ENCODE measurements at places on chromosomes 2 and 18.
A peak's percentile ranks its signal among the peaks of the same experiment; 100 is the strongest.

- no peak for DNase-seq
These were observed 269.0 kb upstream of the FBXO11 start for GRCh38 chr2:48175254-48175653.

DNA sequence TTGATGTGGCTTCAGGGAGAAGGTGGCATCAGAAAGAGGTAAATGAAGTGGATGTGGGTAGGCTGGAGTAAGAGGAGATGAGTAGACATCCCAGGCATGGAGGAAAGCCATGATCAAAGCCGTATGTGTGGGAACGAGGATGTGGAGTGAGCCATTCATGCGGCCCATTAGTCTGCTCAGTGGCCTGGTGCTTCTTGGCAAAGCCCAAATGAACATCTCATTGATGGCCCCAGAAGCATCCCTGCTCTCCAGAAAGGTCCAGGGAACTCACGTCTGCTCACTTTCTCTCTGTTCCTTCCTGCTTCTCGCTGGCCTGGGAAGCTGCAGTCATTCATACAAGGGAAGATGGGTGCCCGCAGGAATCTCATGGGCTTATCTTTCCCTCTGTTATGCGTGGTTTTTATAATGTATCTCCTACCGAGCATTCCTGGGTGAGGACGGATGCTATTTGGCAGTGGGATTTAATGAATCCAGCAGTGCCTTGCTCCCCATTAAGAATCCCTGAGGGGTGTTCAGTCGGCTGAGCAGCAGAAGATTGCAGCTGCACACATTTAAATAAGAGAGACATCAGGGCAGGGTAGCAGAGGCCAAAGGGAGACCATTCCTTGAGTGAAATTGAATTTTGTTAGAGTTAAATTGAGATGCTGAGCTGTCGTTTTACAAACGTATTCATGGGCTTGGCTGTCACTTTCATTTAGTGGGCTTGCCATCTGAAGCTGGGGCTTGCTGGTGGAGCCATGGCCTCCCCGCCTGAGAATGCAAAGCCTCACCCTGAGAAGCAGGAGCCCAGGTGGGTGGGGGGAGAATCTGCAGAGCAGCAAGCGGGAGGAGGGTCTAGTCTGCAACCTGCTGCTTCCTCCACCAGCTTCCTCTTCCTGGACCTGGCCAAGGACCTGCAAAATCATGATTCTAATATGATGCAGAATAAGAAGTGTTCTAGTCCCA lies 64.5 kb downstream of the LYPD1 start:
- no peak for DNase-seq

GRCh38 chr2:111620281-111620680 lies 263.7 kb downstream of the ANAPC1 start:
- DNase-seq: no peak

GRCh38 chr2:218026676-218027425 lies 24.1 kb upstream of the TNS1 start:
- DNase-seq: peak; percentile 33

- DNase-seq: no peak
These were observed 21.1 kb upstream of the IHH start for GRCh38 chr2:219081701-219082331.

- no peak for DNase-seq
These were observed 209.3 kb upstream of the SOX11 start for GRCh38 chr2:5482929-5483331.

- no peak for DNase-seq
These were observed 90.9 kb downstream of the GATA6 start for GRCh38 chr18:22260208-22260820.

DNA sequence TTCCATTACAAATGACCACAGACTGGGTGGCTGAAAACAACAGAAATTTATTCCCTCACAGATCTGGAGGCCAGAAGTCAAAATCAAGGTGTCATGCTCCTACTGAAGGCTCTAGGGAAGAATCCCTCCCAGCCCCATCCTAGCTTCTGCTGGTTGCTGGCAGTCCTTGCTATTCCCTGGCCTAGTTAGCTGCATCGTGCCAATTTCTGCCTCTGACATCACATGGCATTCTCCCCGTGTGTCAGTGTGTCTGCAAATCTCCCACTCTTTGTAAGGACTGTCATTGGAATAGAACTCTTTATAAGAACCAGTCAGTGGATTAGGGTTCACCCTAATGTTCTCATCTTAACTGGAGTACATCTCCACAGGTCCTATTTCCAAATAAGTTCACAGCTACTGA lies 30.5 kb upstream of the NCKAP5 start:
- DNase-seq: no peak

- no peak for DNase-seq
These were observed 129.3 kb downstream of the LNPK start for GRCh38 chr2:175872721-175873120.

- DNase-seq: no peak
These were observed 14.0 kb upstream of the ARID5A start for GRCh38 chr2:96522304-96523203.

GRCh38 chr2:174074831-174075230 lies 109.7 kb upstream of the SP3 start:
- no peak for DNase-seq

GRCh38 chr2:64133828-64134227 lies 10.4 kb downstream of the PELI1 start:
- no peak for DNase-seq

GRCh38 chr18:45728336-45729010 lies 4.5 kb downstream of the SLC14A1 start:
- DNase-seq: no peak

DNA sequence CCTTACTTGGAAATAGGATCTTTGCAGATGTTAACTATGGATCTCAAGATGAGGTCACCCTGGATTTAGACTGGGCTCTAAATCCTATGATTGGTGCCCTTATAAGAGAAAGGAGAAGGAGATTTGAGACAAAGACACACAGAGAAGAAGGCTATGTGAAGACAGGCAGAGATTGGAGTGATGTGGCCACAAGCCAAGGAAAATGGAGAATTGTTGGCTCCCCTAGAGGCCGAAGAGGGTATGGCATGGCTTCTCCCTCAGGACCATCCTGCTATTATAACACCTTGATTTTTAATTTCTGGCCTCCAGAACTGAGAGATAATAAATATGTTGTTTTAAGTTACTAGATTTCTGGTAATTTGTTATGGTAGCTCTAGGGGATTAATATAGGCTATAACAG lies 7.6 kb downstream of the CYBRD1 start:
- peak; percentile 39 for DNase-seq

DNA sequence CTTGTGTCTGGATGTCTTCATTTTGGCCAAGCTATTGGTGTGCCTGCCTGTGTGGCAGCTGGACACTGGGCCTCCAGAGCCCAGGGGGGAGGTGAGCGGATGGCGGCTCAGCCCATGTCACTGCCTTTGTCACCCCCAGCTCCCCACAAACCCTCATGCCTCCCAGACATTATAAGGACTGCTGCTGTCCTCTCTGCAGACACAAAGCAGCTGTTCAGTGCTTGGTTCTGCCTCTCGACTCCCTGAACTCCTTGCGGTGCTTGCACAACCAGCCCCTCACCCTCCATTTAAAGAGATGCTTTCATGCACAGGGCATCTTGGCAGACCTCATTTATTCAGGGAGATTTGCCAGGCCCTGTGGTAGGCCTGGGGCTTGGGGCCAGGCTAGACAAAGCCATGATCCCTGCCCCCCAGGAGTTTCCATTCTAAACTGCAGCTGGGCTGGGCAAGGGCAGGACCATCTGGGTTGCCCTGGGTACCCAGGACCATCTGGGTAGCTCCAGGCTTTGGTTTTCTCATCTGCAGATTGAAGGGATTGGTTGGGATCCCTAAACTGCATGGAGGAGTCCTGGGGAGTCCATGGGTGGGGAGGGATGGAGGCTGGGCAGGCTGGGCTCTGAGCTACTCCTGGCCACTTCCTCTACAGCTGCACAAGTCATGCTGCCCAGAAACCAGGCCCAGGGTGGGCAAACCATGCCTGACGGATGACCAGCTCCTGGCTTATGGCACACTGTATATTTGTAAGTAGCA lies 168.5 kb downstream of the CELF4 start:
- no peak for DNase-seq

DNA sequence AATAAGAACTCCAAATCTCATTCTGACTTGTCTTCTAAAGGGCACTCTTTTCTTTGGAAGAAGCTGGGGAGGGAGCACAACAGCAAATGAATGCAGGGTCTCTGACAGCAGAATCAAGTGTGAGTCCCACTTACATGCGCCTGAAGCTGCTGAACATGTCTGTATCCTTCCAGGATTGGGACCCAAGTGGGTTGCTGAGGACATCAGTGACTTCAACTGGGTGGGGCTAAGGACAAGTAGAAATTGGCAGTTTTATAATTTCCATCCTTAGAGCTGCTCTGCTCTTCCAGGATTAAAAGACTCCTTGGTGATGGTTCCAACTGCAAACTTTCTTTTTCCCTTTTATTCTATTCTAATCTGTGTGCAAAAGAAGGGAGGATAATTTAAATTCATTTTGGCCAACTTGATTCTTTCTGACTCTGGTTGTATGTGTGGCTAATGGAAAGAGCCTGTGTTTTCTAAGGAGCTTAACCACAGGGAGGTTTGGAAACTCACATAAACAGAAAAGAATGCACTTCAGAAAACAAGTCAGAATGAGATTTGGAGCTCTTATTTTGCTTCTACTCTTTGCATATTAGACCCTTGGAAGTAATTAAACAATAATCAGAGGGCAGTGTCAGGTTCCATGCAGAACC lies 20.6 kb downstream of the ANTXR1 start:
- no peak for DNase-seq

GRCh38 chr18:50042611-50043010 lies 152.3 kb downstream of the MYO5B start:
- DNase-seq: no peak

DNA sequence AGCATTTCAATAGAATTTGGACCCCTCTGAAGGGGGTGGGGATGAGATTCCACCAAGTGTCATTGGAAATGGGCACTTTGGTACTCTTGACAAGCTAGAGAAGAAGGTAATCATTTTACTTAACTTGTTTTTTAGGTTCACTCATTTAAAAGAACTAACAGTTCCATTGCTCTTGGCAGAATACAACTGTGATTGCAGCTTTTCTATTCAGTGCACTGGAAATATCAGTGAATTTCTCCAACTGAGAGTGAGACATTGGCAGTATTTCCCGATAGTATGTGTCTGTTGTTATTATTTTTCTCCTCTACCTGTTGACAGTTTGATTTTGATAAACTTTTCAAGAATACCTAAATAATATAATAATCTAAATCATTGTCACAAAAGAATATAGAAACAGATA lies 1356.7 kb upstream of the NXPH2 start:
- no peak for DNase-seq

DNA sequence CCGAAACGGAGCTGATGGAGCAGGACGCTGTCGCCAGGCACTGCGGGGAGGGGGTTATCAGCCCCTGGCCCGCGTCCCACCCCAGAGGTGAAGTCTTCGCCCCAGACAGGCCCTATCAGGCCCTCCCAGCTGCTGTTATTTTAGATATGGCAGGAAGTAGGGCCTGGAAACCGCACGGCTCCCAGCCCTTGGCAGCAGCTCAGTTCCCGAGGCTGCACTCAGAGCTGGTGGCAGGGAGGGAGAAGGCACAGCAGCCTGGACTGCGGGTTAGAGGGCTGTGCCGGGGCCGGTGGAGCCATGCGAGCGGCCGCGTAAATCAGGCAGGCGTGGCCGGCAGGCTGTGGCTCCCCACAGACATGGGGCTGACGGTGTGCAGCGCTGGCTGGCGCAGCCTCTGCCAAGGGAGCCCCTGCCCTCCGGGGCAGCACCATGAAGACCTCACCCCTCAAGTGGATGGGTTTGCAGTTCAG lies 111.4 kb downstream of the NFATC1 start:
- no peak for DNase-seq

- no peak for DNase-seq
These were observed 87.8 kb downstream of the MAP2 start for GRCh38 chr2:209511637-209512036.

DNA sequence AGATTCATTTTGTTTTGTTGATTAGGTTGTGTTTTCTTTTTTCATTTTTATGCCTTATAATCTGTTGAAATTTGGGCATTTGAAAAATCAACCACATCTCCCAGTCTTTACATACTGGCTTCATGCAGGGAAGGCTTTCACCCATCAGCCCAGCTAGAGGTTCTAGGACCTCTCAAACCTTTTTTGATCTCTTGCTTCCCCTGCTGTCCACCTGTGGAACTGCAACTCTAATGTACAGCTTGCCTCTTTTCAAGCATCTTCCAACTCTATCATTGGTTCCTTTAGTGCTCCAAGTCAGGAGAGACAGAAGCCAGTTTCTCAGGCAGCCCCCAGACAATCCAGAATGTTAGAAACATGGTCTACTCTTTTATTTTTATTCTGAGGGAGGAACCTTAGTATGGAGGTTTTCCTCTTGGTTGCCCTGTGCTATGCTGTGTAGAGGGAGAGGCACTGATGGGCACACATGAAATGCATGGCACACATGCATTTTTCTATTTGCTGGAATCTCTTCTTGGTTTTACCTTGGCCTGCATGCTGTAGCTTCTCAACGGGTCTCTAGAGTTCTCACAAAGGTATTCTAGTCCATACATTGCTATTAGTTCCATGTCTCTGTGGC lies 107.2 kb upstream of the L3MBTL4 start:
- peak; percentile 49 for DNase-seq

DNA sequence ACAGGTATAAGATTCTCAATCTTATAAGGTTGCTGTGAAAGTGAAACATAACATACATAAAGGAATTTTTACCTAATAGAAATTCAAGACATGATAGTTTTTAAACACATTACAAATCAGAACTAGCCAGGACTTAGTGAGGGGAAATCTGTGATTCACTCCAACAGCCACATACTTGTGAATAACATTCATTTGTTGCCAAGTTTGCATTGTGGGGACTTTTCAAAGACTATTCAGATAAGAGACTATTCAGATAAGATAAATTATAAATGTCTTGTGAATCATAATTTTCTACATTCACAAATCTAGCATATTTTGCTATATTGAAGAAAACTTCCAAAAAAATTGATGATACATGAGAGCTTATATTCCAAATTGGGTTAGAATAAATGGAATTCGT lies 345.3 kb upstream of the CDH20 start:
- DNase-seq: no peak

DNA sequence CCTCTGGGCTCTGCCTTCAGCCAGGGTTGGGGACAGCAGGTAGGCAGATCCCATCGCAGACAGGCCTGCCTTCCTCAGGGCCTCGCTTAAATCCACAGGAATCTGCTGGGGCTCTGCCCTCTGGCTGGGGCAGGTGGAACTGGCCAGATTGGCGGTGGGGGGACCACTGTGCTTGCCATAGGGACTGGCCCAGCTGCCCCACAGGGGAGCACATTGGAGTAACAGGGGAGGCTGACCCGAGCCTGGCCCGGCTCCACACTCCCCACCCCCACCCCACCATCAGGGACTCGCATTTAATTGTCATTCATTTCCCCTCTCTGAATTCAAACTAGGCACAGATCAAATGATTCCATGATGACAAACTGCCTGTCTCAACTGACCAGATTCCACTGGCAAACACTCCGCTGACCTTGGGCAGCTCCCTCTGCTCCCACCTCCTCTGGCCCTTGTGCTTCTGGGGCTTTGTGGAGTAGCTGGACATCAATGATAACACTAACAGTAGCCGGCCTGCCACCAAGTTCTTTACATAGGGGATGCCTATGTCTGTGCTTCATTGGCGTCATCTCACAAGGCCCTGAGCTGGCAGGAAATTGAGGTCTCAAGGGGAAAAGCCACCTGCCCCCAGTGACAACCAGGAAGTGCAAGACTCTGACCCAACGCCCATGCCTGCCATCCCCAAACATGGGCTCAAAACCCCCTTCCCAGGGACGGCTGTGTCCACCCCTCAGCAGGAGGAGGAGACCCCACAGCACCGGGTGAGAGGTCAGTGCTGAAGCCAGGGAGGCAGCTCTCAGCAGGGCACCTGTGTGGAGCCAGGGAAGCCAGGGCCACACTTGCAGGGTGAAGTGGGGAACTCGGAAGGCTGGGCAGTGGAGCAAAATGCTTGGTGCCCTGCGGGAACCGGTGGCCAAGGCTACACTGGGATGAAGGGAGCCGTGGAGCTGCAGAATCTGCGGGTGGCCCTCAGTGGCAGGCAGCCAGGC lies 2.1 kb upstream of the B3GNT7 start:
- no peak for DNase-seq

All from T47D (cell line).